ENCODE measurements at places on chromosomes 5 and 9.

GRCh38 chr5:601771-602465 is 10.2 kb upstream of the CEP72 start:
- DNase-seq = no peak

GRCh38 chr9:136309101-136309801 is 5.4 kb upstream of the CCDC187 start:
- no peak for DNase-seq

GRCh38 chr5:16534280-16534679 is 68.7 kb upstream of the ZNF622 start:
- no peak for DNase-seq

- no peak for DNase-seq
Measured at GRCh38 chr5:11672385-11673085, 231.7 kb downstream of the CTNND2 start.

GRCh38 chr9:37302277-37302676 is 120.2 kb upstream of the GRHPR start:
- DNase-seq = no peak

GRCh38 chr5:99607124-99607523 is 678.3 kb upstream of the CHD1 start:
- DNase-seq = no peak

DNA sequence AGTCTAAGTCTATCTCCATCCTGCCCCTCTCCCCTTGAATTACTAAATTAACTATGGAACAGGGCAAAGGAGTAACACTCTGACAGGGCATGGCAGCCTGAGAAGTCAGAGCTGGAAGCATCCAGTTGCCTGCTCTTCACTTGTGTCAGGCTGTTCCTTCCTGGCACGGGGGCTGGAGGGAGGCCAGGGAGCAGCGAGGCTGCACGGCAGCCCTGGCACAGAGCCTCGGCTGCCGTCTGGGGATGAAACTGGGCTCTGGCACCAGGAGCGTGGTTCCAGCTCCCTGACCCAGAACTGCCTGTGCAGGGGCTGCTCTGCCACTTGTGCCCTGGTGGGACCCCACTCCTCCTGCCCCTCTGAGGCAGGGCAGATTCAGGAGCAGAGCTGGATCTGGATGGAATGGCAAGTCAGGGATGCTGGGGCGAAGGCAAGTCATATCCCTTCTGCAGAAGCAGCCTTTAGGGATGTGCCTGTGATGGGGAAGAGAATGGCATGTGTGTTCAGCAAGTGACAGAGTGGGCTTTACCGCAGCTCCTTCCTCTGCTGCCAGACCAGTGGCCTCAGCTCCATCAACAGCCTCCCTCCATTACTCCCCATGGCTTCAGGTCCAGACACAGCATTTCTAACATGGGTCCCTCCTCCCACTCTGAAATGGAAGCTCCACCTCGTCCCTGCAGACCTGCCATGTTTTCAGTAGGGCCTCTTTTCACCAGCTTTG is 42.2 kb upstream of the PDE8B start:
- no peak for DNase-seq

DNA sequence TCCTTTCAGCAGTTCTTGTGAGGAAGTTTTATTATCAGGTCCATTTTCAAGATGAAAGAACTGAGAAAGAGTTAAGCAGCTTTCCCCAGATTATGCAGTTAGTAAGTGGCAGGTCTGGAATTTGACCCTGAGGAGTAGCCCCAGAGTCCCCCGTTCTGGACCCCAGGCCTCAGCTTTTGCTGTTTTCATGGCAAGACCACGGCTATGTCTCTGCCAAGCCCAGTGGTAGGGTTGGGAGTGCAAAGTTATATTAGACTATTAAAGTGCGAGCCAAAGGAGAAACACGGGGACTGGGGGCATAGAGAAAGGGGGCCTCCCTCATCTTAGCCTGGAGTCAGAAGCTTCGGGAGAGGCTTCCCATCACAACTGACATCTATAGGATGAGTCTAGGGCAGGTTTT is 19.3 kb upstream of the ORM1 start:
- no peak for DNase-seq

GRCh38 chr9:129221233-129221632 is 43.2 kb upstream of the IER5L start:
- no peak for DNase-seq

GRCh38 chr5:163460562-163461171 is at the start of gene HMMR:
Gene HMMR (plus strand): TSS chr5:163460632. CDS start chr5:163460693, 61 bp downstream.
- peak; percentile 47 for DNase-seq

- peak; percentile 74 for DNase-seq
Measured at GRCh38 chr9:74777136-74777879, 110.4 kb downstream of the TRPM6 start.

- no peak for DNase-seq
Measured at GRCh38 chr9:89154651-89155336, 23.8 kb downstream of the SHC3 start.

DNA sequence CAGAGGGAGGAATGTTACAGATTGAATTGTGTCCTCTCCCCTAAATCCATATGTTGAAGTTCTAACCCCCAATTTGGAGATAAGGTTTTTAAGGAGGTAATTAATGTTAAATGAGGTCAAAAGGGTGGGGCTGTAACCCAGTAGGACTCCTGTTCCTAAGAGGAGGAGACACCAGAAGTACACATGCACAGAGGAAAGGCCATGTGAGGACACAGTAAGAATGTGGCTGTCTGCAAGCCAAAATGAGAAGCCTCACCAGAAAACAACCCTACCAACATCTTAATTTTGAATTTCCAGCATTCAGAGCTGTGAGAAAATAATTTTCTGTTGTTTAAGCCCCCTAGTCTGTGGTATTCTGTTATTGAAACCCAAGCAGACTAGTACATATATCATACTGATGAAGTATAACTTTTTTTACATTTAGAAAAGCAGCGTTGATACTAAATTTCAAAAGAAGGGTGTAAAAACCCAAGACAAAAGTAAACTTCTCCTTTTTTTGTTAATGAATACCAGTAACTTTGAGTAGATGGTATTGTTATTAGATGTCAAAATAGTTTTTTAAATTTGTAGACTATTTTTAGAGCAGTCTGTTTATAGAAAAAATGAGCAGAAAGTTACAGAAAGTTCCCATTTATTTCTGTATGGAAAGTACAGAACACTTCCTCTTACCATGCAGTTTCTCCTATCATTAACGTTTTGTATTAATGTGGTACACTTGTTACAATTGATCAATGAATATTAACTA is 25.1 kb downstream of the RNF180 start:
- DNase-seq = no peak

DNA sequence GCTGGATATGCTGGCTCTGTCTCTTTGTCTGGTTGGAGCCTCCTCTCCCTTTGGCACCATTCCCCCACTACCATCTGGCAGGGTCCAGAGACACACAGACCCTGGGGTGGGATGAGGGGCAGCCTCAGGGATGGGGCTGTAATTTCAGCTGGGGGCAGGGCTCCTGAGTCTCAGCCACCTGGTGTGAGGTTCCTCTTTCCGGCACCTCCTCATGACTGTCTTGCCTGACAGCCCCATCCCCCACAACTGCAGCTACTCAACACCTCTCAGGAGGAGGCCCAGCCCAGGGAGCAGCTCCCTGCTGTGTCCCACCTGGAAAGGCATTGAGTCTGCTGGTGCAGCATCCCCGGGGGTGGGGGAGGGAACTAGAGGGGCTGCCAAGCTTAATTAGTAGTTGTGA is 11.7 kb upstream of the RPS14 start:
- DNase-seq = no peak

DNA sequence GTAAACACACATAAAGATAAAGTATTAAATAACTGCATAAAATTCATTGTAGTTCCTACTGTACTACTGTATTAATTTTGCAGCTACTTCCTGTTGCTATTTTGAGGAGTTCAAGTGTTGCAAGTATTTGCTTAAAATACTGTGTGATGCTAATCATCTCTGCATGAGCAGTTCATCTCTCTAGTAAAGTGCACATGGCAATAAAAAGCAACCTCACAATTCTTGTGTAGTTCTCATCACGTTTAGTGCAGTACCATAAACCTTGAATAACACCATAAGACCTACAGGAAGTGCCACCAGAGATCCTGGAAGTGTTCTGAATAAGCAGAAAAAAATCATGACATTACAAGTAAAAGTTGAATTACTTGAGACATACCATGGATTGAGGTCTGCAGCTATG is 34.6 kb downstream of the CPLANE1 start:
- no peak for DNase-seq

- no peak for DNase-seq
Measured at GRCh38 chr5:148687427-148687826, 33.1 kb upstream of the HTR4 start.

DNA sequence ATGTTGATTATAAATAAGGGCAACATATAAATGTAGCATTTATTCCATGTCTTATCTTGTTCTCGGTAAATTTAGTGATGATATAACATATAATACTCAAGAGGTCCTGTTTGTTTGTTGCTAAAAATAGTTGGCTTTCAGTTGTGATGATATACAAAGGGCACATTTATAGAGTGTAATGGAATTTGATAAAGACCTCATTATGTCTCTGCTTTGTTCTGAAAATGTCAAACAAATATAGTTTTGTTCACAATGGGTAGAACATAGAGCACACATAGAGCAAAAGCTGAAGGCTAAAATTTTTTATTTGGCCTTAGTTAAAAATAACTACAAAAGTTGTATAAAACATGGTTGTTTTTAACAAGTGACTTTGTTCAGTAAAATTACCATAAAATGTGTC is 477.1 kb upstream of the SMC2 start:
- DNase-seq = no peak

GRCh38 chr9:19703702-19704101 is 85.1 kb downstream of the SLC24A2 start:
- no peak for DNase-seq

GRCh38 chr5:83306572-83307241 is 164.8 kb upstream of the VCAN start:
- no peak for DNase-seq

- DNase-seq = no peak
Measured at GRCh38 chr5:66717455-66718373, 121.5 kb downstream of the MAST4 start.

DNA sequence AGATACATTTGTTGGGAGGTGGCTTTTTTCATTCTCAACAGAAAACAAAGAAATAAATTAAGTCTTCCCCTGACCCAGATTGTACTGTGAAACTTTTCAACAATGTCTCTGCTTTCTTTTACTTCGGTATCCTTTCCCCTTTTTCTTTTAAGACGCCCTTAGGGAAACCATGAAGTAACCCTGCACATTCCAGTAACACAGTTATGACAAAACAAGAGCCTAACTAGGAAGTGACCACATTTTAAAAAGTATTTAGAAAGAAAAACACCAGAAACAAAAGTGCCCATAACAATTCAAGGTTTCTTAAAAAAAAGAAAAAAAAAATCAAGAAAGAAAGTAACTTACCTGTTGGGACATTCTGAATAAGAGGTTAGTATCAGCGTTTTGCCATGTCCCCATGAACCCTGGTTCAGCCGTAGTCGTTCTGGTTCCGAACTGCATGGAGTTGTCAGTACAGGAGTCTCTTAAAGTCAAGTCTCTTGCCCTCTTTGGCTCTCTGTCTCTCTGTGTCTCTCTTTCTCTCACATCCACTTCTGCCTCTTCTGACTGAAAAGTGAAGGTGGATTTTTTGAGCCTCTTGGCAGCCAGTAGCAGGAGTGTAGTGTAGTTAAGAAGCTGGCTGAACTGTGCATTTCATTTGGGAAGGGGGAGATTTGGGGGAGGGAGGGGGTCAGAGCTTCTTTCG is 142.9 kb downstream of the BNC2 start:
- no peak for DNase-seq

DNA sequence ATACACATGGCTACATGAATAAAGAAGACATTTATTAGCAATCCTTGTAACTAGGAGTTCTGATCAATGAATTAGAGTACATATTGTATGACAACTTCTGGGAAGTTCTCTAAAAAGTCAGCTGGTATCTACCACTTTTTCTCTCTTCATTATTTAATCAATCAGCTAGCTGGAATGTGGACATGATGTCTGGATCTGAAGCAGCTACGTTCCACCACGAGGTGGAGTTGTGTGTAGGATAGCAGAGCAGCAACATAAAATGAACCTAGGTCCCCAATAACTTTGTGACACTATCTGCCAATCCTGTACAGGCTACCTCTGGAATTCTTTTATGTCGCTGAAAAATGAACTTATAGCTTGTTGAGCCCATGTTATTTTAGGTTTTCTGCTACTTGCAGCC is 32.9 kb upstream of the ENTREP1 start:
- DNase-seq = no peak

GRCh38 chr5:139148306-139148705 is 49.9 kb downstream of the SIL1 start:
- no peak for DNase-seq

DNA sequence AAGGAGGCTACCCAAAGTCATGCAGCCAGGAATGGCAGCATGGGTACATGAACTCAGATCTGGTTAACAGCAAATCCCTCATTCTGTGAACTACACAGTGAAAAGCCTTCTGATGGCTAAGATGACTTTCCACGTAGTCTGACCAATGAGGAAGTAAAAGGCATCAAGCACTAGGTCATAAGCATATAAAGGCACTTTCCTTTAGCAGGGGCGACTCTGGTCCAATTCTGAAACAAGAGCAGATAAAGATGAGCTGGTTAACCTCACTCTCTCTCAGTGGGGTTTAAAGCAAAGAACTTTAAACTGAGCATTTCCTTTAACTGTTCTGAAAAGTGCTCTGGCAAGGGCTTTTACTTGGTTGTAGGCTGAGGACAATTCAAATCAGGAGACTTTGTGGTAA is 21.1 kb downstream of the PSMB7 start:
- no peak for DNase-seq

All from hematopoietic multipotent progenitor cell treated with erythropoietin and hydrocortisone succinate and interleukin-3 and kit ligand, for 15 days (in vitro differentiated cells).